ENCODE measurements at places on chromosomes 3 and 15.

GRCh38 chr3:104787306-104787705, 579.4 kb upstream of the ALCAM start:
- DNase-seq, result no peak

GRCh38 chr15:29734917-29735572, 87.2 kb downstream of the TJP1 start:
- DNase-seq, result peak; percentile 77

GRCh38 chr3:88032245-88032644, 26.6 kb downstream of the CGGBP1 start:
- DNase-seq, result peak; percentile 6

DNA sequence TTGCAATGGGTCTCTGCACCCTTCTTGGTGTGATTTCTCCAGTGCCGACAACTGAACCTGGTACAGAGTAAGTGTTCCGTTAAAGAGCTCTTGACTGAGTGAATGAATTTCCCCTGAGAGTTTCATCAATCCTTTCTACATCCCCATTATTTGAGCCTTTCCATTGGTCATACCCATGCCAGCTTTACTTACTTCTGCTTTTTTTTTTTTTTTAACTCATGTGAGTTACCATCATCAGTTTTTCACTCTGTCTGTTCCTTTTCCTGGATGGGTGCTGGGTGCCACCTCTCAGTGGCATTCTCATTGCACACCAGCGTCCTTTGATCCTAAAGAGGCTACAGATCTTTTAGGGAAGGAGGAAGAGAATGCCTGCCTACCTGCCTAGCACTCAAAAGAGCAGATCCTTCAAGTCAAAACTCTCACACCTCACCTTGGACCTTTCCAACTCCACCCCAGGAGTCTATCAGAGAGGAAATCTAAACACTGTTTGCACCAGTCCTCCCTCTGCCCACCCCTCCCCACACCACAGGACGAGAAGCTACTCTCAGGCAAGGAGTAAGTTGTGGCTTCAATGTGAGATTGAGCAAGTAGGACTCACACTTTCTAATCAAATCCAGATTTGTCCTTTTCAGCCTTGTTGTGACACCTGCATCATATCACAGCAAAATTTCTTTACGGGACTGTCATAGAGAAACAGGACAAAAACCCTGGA, 13.1 kb upstream of the USP3 start:
- no peak for DNase-seq

- peak; percentile 10 for DNase-seq
Observed at GRCh38 chr3:65545429-65545828, 493.3 kb downstream of the MAGI1 start.

- peak; percentile 89 for DNase-seq
Observed at GRCh38 chr3:44065311-44066094, 176.2 kb upstream of the TOPAZ1 start.

Measured in PC-3 (cell line).